Renal pelvis (tissue), 12 donors: ENCODE measurements at places on chromosomes 13 and 19.

GRCh38 chr13:96525715-96526114 is 435.8 kb downstream of the HS6ST3 start:
- DNase-seq: no peak

GRCh38 chr13:110405597-110406450 is 98.7 kb downstream of the COL4A2 start:
- no peak for DNase-seq

DNA sequence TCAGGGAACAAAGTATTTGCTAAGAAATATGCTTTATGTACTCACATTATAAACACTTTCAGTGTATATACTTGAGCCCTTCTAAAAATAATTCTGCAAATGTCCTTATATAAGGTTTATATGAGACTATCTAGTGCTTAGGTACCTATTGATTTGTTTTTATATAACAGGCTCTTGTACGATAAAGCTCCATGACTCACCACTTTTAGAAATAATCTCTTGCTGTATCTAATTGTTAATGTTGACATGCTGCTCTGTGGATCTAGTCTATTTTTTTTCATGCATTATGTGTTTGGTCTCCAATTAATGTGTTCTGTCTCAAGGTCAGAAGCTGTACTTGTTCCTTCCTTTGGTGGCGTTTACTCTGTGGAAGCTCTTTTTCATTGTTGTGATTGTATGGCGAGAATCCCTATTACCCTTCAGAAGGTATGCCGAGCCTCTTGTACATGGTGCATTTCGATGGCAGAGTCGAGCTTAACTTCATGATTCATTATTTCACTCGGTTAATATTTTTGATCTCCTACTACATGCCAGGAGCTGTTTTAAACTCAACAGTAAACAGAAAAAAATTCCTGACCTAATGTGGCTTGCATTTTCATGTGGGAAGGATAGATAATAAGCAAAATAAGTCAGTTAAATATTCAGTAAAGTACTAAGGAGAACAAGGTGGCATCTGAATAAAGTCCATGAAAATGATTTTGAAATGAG is 361.6 kb downstream of the COG6 start:
- no peak for DNase-seq

GRCh38 chr19:48487948-48488347 is 18.8 kb downstream of the CYTH2 start:
- no peak for DNase-seq

DNA sequence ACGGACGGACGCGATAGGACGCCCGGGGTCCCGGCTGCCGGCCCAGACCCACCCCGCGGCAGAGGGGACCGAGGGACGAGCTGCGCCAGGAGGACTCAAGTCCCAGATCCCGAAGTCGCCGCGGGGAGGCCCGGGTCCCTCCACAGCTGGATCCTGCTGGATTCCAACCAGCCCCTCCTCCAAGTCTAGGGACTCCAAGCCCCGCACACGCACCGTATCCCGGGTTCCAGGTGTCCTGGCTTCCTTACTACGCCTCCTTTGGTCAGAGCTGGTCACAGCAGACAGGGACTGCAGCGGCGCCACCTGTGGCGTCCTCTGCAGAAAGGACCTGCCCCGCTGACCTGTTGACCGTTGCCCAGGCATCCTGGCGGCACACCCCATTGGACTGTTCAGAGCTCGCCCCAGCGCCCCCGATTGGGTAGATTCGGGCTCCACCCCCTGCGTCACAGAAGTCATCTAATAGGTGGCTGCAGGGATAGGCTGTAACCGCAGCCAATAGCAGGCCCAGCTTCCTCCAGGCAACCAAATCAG is 29.0 kb upstream of the ZNF709 start:
- peak; percentile 19 for DNase-seq

DNA sequence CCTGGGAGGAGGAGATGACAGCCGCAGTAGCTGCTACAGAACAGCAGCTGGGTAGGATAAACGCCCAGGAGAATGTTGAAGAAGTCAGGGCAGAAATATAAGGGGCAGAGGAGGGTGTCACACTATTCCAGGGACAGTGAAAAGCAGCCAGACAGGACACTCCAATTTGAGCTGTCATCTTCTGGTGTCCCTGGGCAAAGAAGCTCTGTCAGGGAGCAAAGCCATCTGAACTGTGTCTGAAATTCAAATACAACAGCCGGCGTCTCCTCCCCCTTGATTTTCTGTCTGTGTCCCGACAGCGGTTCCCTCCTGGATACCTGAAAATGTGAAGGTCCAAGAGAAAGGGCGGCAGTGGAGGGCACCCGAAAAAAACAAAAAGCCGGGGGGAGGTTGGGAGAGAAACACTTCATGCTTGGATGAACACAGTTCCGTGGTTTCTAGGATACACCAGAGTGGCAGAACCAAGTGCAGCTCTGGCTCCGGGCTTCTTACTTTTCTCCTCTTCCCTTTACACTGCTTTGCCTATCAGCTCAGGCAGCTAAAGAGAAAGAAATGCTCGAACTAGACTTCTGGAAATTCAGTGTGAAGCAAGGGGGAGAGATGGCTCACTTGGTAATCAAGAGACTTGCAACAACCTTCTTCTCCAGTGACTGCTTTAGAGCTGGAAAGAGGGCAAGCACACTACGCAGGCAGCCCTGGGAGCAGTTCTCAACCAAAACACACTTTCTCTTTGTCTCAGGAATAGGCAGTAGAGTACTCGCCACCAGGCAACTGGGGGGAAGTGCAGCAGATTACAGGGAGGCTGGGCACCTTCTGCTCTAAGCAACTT is 465.6 kb downstream of the ITGBL1 start:
- DNase-seq: no peak

- DNase-seq: no peak
These were observed 473.6 kb upstream of the SPRY2 start for GRCh38 chr13:80814541-80814940.

GRCh38 chr19:41194157-41194552 is 1.1 kb downstream of the CYP2S1 start:
- DNase-seq: no peak

- no peak for DNase-seq
These were observed 11.9 kb upstream of the ITM2B start for GRCh38 chr13:48220981-48221685.

DNA sequence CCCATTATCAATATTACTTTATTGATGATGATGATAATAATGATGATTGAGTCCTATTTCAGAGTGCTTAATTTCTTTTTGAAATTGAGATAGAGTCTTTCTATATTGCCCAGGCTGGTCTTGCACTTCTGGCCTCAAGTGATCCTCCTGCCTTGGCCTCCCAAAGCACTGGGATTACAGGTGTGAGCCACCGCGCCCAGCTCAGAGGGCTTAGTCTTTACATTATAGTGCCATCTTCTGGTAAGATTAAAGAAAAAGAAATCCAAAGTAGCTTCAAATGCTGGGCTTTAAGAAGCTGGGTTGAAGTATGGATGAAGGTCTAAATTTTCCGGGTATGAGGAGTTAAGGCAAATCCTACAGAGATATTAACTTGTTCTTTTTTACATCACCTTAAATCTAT is 3.4 kb upstream of the ZNF333 start:
- DNase-seq: no peak

DNA sequence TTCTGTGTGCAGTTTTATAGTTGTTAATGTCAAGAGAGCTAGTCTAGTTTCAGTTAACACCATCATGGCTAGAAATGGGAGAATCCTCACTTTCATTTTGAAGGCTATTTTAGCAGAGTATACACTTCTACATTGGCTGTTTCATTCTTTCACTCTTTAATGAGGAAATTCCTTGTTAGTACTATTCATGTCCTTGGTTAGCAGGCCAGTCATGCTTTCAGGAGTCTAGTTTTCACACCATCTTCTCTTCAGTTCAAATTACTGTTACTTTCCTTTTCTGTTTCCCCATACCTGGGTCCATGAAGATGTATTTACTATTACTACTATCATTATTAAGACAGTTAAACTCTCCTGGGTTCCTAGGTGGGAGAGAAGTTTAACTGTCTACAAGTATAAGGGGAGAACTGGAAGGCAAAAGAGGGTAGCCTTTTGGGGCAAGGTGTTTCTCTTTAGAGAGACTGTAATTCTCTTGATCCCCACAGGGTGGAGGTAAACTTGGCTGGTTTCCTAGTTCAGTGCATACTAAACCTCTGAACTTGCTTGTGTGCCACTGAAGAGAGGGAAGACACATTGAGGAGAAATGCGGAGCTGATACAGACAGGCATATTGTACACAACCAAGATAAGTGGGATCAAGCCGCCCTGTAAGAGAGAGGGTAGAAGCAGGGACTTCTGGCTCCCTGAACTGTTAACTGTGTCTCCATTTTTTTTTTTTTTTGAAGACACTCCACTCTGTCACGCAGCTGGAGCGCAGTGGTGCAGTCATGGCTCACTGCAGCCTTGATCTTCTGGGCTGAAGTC is 41.3 kb upstream of the IGFL4 start:
- DNase-seq: no peak

DNA sequence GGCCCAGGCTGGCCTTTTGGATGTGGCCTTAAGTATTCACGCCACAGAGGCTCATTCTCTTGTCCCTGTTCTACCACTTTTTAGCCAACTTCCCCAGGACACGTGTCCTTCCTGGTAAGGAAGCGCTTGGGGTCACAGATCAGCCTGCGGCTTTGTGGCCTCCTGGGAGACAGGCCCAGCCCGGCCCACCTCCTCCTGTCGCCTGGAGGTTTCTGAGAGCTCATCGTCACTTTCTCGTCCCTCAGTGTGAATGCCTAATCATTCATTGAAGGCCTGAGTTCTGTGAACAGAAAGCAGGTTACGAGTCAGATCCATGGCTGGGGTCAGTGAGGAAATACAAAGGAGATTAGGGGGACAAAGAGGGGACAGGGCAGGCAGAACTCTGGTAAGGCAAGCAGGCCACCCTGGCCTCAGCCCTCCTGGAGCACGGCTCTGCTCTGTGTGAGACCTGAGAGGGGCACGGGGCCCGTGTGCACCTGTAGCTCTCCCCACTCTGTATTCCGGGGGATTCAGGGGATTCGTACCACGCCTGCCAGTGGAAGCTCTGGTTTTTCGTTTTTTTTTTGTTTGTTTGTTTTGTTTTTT is 38.6 kb upstream of the TSHZ3 start:
- DNase-seq: no peak

DNA sequence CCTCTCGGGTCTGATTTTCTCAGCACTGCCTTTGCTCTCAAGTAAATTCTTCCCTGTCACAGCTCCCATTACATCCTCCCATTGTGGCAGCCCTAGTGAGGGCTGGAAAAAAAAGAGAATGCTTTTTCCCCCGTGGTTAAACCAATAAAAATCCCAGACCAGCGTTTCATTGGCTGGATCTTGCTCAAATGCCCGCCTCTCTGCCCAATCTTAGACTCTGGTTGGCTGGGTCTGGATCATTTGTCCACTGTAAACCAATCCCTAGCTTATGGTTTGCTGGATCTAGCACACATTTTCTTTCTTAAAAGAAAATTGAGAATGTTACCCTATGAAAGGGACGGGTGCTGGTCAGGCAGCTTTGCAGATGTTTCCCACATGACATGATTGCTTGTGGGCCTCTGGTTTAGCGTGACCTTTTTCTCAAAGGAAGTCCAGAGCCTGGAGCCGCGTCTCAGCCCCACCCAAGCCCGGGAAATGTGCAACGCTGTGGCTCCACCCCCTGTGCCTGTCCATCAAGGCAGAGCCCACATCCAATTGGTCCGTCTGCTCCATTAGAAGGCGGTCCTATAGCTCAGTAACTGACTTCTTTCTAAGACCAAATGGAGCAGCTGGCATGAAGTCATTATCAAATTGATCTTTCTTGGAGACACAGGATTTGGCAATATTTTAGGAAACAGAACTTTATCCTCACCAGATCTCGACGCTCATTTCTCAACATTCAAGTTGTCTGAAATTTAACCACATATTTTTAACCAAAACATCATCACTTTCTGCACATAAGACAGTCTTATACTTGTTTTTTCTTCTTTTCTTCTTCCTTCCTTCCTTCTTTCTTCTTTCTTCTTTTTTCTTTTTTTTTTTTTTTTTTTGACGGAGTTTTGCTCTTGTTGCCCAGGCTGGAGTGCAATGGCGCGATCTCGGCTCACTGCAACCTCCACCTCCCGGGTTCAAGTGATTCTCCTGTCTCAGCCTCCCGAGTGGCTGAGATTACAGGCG is 2.6 kb upstream of the MCEMP1 start:
- DNase-seq: no peak

DNA sequence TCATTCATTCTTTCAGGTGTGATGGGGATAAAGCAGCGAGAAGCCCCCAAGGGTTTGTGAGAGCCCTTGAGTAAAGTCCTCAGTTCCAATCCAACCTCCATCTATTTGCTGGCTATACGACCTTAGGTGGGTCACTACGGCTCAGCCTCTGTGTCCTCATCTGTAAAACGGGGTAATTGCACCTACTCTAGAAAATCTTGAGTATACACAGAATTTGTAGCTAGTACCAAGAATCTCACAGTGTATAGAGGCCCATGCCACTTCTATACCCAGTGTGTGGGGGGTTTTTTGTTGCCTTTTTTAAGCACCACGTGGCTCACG is 406 bp upstream of the DNMT1 start:
- DNase-seq: no peak

DNA sequence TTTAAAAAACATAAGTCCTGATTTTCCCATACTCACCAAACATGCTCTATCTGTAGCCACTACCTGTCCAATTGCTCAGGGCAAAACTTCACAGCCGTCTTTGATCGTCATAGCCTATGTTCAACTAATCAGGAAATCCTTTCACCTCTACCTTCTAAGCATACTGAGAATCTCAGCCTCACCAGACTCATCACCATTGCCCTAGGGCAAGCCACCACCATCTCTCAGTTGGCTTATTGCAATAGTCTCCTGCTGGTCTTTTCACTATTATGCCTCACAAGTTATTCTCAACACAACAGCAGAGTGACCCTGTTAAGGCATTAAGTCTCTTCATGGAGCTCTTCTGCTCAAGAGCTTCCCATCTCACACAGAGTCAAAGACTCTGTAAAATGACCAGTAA is 260.4 kb upstream of the MAB21L1 start:
- no peak for DNase-seq

DNA sequence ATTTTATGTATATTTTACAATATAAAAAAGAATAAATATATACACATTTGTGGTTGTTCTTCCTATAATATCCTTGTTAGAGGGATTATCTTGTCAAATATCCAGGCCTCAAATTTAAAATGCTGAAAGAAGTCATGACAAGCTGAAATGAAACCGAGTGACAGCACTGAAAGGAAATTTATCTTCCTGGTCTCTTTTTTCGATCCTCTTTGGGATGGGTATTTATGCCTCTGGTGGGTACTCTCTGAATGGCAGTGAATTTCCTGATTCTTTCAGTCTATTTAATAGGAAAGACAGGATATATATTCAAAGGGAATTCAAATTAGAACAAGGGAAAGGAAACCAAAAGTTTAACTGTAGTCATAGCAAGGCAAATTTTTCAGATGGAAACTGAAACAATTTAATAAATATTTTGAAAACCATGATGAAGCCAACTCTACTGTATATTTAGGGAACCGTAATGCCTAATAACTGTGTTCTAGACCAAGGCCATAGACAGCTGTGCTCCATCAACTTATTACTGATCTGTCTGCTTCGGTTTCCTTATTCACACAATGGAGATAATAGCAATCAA is 97.9 kb downstream of the DLEU7 start:
- no peak for DNase-seq

- no peak for DNase-seq
These were observed 14.4 kb downstream of the TJP3 start for GRCh38 chr19:3722443-3723109.

GRCh38 chr19:40466219-40466984 is 399 bp upstream of the SPTBN4 start:
- peak; percentile 26 for DNase-seq

- DNase-seq: no peak
These were observed 531.8 kb downstream of the DCT start for GRCh38 chr13:93947651-93948050.

- DNase-seq: no peak
These were observed 4.1 kb downstream of the IL27RA start for GRCh38 chr19:14035706-14036105.

- no peak for DNase-seq
These were observed 203.6 kb downstream of the DACH1 start for GRCh38 chr13:71663431-71663830.
